ENCODE measurements at places on chromosomes 11 and 22. TPM values are rescaled to one million over a fixed set of nuclear protein-coding genes. Genes with fewer than 3 reads are reported as not detected.

SUSD2 gene
- 20.9 TPM for total RNA-seq

CCDC116 gene
- 0.19 TPM for total RNA-seq

NDUFC2 gene
- total RNA-seq: 109 TPM

NXPE1 gene
- total RNA-seq: not detected

XBP1 gene
- total RNA-seq: 186 TPM

NRXN2 gene
- 7.5 TPM for total RNA-seq

MS4A3 gene
- not detected for total RNA-seq

NECTIN1 gene
- total RNA-seq: 7.7 TPM

PKNOX2 gene
- total RNA-seq: 0.38 TPM

LUZP2 gene
- total RNA-seq: 0.19 TPM

AIFM3 gene
- total RNA-seq: 0.56 TPM

ARVCF gene
- 6.5 TPM for total RNA-seq

ACTN3 gene
- under 0.01 TPM for total RNA-seq

TSSK2 gene
- not detected for total RNA-seq

Data from regular cardiac myocyte (primary cell).